Frontal cortex (tissue), 4 donors: ENCODE measurements at places on chromosomes 7 and 10. TPM values are rescaled to one million over a fixed set of nuclear protein-coding genes. Genes with fewer than 3 reads are reported as not detected.

The AGFG2 gene
- 2.0 TPM for total RNA-seq

The VDAC2 gene
- total RNA-seq, result 138 TPM

The IKZF5 gene
- total RNA-seq, result 9.8 TPM

The NEUROG3 gene
- total RNA-seq, result not detected

The ABHD11 gene
- 5.7 TPM for total RNA-seq

The INA gene
- total RNA-seq, result 138 TPM

The OR6V1 gene
- total RNA-seq, result not detected

The ZNF107 gene
- total RNA-seq, result 11.0 TPM

The RBM20 gene
- total RNA-seq, result 0.41 TPM

The IQCE gene
- total RNA-seq, result 17.9 TPM

The ADAP1 gene
- 33.8 TPM for total RNA-seq

The ARHGAP21 gene
- 228 TPM for total RNA-seq

DNA sequence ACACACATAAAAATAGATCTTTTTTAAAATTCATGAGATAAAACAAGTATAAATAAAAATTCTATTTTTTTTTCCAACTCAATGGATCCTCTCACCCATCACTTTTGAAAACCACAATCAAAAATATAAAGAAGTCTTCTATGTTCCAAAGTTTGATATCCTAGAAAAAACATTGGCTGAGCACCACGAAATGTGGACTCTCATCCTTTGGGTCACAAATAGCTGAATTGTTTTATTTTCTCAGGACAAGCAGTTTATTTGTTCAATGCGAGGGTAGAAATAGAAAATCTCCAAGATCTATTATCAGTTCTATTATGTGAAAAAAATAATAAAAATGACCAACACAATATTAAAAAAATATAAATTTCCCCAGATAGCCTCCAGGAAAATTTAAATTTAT is 310.5 kb upstream of the DGKB start:
- no peak for DNase-seq

DNA sequence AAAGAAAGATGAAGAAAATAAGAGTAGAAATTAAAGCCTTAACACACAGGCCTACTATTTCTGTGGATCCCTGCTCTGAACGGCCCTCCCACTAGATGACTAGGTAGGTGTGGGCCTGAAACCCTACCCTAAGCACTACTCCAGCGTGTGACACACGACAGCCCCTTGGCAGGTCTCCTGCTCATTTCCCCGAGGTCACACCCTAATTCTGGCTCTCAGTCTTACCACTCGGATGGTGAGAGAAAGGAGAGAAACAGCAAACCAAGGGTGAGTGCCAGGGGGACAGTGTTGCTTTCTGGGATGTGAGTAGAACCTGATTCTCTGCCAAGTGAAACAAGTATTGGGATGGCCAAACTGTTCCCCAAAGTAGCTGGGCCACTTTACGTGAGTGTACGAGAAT is 12.1 kb downstream of the GALNTL5 start:
- no peak for DNase-seq

GRCh38 chr10:74898201-74898976 is 72.0 kb downstream of the KAT6B start:
- no peak for DNase-seq

- no peak for DNase-seq
Observed at GRCh38 chr7:54111814-54112511, 430.2 kb upstream of the VSTM2A start.

- DNase-seq, result no peak
Observed at GRCh38 chr7:66198469-66198868, 6.7 kb upstream of the TPST1 start.

GRCh38 chr7:140533394-140533872 is 54.1 kb upstream of the MKRN1 start:
- DNase-seq, result no peak

DNA sequence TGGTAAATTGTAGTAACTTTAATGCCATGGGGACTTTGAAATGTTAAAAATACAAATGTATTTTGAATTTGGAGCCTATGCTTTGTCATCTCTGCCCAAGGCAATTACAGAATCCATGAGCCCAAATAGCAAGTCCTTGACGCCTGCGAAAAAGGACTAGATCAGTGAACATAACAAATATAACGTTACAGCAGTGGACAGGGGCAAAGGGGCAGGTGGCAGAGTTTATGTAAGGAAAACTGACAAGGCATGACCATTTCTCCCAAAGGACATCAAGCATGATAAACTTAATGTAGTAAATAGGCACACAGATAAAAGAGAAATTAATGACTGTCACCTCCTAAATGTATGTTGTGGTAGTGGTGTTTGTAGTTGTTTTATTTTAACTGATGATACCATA is 297.1 kb downstream of the LRRTM3 start:
- DNase-seq, result no peak

DNA sequence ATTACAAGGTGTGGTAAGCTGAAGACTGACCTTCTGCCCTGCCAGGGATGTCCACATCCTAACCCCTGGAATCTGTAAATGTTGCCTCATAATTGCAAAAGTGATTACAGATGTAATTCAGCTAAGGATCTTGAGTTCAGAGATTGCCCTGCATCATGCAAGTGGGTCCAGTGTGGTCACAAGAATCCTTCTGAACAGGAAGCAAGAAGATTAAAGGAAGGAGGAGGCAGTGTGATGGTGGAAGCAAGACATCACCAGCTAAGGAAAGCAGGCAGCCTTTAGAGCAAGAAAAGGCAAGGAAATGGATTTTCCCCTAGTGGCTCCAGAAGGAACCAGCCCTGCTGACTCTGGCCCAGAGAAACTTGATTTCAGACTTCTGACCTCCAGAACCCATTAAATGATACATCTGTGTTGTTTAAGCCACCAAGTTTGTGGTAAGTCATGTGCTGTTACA is 78.1 kb downstream of the USP6NL start:
- no peak for DNase-seq

DNA sequence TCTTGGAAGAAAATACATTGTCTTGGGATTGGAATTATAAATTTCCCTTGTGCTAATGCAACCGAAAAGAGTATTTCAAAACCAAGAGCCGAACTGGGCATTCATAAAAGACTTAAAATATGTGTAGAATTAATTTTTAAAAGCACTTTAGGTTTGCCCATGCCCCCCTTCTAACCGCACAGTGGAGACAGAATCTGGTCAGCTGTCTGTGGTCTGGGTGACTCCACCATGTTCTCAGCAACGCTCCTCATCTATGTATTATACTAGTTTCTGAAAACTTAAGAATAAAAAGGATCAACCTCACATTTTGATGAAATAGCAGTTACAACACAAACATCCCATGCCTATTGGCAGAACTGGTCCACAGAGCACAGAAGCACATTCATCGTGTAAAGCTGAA is 192.6 kb upstream of the C7orf33 start:
- no peak for DNase-seq

DNA sequence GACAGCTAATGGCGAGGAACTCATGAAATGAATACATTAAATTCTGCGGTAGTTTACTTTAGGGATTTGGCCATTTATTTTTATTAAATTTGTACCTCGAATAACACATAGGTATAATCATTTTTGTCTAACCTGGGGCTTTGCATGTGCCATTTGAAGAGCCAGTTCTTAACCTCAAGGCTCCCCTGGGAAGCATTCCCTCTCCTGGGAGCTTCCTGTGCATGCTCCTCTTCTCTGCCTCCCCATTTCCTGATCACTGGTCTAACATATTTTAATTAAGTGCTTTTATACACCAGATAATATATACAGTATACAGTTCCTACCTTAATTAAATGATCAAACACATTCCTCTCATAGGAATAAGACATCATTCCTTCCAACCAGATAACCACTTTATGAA is 183.9 kb upstream of the FZD1 start:
- no peak for DNase-seq

DNA sequence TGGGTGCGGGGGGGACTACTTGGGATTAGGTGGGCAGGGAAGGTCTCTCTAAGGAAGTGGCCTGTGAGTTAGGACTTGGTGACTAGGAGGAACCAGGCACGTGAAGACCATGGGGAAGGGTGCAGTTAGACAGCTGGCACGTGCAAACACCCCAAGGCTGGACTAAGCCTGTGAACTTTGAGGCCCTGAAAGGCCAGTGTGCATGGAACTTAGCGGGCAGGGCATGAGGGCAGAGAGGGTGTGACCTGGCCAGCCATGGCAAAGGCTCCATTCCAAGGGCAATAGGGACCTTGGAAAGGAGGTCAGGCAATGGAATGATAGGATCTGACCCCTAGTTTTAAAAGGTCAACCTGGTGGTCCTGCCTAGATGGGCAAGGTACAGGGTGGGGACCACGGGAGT is 158.4 kb upstream of the PCBD1 start:
- DNase-seq, result no peak

- no peak for DNase-seq
Observed at GRCh38 chr7:51046103-51046466, 263.4 kb upstream of the GRB10 start.

DNA sequence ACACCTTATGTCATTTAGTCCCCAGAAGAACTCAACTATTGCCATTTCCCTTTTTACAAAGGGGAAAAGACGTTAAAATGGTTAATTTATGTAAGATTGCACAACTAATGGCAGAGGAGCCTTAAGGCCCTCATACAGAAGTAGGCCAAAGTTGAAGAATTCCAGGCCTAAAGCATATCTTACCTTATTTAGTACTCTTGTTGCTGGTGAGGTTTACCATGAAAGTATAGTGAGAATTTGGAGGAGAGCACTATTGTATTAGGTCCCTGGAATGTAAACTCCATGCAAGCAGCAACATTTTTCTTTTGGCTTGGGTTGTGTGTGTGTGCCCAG is 731 bp upstream of the CRPPA start:
- DNase-seq, result no peak

GRCh38 chr7:35714862-35715261 is 19.9 kb upstream of the HERPUD2 start:
- DNase-seq, result no peak

DNA sequence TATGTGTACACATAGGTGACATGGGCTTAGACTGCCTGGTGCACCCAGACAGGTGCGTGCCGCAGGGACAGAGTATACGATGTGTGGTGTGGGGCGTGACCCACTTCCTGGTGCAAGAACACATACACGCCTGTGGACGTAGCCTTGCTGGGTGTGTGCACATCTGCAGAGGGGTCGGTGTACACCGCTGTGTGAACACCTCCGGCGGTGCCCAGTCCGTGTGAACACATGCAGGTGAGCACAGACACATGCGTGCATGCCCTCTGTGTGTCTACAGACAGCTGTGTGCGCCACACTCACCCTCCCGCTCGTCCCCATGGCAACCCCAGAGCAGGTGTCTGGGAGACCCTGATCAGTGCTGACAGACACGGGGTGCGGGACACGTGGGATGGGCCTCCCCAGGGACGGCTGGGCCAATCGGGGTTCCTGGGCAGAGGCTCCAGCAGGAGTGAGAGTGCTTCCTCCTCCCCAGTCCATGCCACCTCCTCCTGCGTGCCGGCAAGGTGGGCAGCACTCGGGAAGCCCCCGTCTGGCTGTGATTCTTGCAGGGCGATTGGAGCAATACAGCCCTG is 23.4 kb downstream of the ELFN1 start:
- no peak for DNase-seq

- DNase-seq, result no peak
Observed at GRCh38 chr10:118944959-118945633, 84.4 kb upstream of the NANOS1 start.

GRCh38 chr7:105647591-105647990 is 66.3 kb upstream of the EFCAB10 start:
- no peak for DNase-seq
